ENCODE measurements at places on chromosomes 5 and 9. TPM values are rescaled to one million over a fixed set of nuclear protein-coding genes. Genes with fewer than 3 reads are reported as not detected.
A peak's percentile ranks its signal among the peaks of the same experiment; 100 is the strongest.

The ARID3C gene
- 0.17 TPM for total RNA-seq

The HAVCR2 gene
- total RNA-seq, result 23.2 TPM

The CDC20B gene
- total RNA-seq, result not detected

The C1QTNF2 gene
- not detected for total RNA-seq

The OR4F3 gene
- not detected for total RNA-seq

The C5orf58 gene
- not detected for total RNA-seq

The PCDHGA9 gene
- total RNA-seq, result 0.10 TPM

The UBE2QL1 gene
- total RNA-seq, result not detected

The PCDHA11 gene
- not detected for total RNA-seq

The GRXCR2 gene
- not detected for total RNA-seq

The NIPAL4 gene
- total RNA-seq, result 2.9 TPM

The PCDHB14 gene
- not detected for total RNA-seq

The NEURL1B gene
- 0.38 TPM for total RNA-seq

The FCHSD1 gene
- 40.1 TPM for total RNA-seq

The TLE1 gene
- total RNA-seq, result 0.17 TPM

GRCh38 chr9:81902626-81903025, 25.6 kb upstream of the SPATA31D4 start:
- no peak for DNase-seq

DNA sequence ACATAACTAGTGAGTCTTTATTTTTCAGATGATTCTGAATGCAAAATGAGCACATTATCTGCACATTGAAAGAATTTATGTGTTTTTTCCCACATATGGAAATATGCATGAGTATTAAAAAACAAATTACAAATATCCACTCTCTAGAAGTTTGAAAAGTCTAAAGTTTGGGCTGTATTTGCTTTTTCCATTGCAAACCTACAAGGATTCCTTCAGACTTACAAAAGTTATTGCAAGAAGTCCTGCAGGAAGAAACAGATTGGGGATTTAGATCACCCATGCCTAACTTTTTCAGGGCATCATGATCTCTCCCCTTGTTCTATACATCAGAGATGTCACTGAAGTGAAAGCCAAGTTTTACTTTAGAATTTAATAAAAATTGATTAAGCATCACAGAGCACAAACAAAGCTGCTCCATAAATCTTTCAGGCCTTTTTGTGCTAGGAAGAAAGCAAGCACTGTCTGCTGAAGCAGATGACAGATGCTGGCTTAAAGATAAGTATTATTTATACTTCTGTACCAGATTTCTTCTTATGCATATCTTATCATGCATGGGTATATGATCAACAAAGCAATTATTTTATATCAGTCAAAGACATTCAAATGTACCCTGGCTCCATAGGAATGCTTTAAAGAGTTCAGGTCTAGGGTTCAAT, 71.7 kb downstream of the NFIB start:
- no peak for DNase-seq

GRCh38 chr9:128203707-128204551, 750 bp downstream of the DNM1 start:
- DNase-seq, result no peak

GRCh38 chr5:155430192-155430591, 416.6 kb downstream of the KIF4B start:
- DNase-seq, result no peak

GRCh38 chr5:141657937-141658545, 6.8 kb upstream of the FCHSD1 start:
- DNase-seq, result peak; percentile 45

DNA sequence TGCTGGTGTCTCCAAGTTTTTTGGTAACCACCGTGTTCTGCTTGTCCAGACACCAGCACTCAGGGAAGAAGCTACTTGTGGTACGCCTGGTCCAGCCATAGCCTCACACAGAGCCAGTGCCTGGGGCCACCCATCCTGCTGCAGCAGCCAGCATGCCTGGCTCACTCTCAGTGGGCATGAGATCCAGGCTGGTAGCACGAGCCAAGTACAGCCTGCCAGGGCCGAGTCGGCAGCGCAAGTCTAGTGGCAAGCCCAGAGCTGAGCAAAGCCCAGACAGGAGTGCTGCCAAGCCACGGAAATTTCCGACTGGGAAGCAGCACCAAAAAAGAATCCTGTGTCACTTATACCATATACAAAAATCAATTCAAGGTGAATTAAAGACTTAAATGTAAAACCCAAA, 36.3 kb upstream of the FBXL17 start:
- DNase-seq, result no peak

- no peak for DNase-seq
Observed at GRCh38 chr9:38352530-38353328, 39.8 kb upstream of the ALDH1B1 start.

DNA sequence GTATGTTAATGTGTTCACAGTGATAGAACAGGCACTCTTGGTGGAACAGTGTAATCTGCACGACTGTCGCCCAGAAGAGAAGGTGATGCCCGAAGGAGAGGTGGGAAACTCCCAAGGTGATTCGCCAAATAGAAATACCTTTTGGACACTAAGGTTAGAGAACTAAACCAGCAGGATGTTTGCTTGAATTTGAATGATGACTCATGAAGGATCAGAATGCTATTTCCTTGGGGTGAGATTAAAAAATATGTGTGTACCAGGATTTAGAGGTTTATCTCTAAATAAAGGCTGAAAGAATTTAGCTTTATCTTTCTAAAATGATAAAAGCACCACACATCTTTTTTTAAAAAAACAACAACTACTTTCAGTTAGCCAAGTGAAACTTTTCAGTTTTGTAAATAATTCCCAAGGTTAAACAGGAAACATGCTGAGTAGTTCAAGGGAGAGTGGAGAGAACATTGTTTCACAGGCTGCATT, 297.4 kb upstream of the TAS2R1 start:
- no peak for DNase-seq

DNA sequence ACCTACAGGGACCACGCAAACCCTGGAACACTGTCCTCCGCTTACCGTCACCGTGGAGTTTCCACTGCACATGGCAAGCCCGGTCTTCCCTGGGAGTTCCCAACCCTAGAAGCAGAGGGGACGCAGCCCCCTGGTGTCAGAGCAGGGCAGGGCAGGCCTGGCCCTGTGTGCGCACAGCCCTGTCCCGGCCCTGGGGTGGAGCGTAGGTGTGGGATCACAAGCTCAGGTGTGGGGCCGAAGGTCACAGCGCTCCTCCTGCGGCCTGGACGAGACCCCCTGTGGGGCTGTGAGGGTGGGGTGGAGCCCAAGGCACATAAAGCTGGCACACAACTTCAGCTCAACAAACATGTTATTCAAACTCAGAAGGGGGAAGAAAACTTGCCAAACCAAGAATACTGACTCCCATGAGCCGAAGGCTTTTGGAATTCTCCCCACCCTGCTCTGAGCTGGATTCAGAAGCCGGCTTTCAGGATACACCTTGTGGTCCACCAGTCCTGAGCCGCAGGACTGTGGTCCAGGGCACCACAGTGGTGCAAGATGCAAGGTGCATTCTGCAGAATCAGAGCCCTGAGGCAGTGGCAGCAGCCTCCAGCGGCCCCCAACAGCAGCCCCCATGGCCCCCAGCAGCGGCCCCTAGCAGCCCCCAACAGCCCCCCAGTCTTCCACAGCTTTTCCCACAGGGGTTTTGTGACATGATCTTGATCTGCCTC, 11.8 kb upstream of the EXOC3 start:
- DNase-seq, result peak; percentile 61

DNA sequence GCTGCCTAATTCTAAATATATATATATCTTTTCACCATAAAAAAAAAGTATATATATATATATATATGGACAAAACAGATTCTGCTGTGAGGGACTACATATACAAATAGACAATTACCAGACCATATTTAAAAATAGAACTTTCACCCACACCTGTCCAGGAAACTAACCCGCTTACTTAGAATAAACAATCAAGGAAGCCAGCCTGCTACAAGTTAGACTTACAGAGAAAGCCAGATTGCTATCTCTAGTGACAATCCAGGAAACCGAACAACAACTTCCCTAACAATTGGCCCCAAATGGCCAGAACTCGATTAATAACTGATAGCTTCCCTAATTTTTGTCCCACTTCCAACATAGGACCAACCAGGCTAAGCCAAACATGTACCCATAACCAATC, 5.9 kb downstream of the GLDC start:
- no peak for DNase-seq

DNA sequence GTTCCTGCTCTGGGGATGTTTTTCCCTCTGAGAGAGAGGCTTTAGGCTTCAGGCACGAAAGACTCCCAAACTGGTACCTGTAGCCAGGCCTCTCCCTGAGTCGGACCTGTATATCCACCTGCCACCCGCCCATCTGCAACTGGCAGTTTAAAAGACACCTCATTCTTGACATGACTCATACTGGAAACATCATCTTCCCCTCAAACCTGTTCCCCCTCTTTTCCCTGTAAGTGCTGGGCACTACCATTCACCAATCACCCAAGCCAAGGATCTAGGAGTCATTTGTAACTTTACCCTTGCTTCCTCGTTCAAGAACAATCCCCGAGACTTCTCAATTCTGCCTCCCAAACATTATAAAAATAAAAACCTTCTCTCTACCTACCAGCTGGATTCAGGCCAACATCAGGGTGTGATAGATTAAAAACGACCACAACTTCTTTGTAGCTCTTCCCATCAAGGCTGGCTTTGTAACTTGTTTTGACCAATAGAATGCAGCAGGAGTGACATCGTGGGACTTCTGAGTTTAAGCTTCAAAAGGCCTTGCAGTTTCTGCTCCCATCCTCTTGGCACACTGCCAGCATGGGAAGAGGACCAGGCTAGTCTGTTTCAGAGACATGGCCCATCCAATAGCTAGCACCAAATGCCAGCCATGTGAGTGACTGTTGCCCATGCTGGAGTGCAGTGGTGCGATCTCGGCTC, 1.8 kb upstream of the WDR31 start:
- DNase-seq, result no peak

- peak; percentile 24 for DNase-seq
Observed at GRCh38 chr5:73796164-73797131, 170.5 kb downstream of the ARHGEF28 start.

DNA sequence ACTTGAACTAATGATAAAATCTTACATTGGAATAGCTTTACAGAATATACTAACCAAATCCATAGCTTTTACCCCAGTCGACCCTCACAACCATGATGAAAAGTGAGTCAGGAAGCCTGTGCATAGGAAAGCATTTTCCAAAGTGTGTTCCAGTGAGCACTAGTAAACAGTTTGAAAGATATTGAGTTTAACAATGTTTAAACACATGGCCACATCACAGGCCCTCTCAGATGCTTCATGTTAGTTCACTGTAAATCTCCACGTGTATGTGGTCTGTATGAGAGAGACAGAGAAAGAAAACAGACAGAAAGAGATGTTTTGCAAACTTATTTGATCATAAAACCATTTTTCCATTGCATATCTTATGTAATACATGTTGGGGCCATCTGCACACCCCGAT, 27.0 kb downstream of the PRUNE2 start:
- no peak for DNase-seq

DNA sequence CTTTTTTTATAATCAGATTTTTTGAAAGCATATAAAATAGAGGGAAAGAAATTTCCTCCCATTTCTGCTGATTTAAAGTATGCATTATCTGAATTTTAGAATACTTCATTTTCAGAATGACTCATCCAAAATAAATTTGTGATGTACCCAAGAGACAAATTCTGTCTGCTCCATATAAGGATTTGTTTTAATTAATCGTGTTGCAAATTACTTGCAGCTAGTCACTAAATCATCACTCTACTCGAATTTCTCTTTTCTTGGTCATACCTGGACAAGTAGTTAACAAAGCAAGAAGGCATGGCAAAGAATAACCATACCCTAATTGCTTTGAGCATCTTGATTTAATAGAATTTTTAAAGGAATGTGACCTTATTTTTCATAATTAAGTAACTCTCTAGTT, 284.1 kb upstream of the GRAMD2B start:
- DNase-seq, result no peak

DNA sequence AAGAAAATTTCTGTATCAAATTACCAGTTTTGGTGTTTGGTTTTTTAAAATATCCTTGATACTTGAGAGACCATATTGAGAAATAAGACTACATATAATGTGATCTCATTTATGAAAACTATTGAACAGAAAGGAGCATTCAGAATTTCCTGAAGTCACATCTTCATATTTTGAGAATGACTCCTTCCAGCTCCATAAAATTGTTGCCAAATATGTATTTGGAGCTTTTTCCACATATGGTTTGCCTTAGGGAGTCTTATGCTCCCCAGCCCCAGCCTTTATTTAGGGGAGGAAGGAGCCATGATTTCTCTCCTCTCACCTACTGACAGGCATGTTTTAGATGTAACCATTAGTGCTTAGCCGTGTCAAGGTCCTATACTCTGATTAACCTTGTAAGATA, 51.1 kb downstream of the GCNT1 start:
- DNase-seq, result no peak

- DNase-seq, result no peak
Observed at GRCh38 chr9:101791533-101791932, 53.1 kb upstream of the GRIN3A start.

DNA sequence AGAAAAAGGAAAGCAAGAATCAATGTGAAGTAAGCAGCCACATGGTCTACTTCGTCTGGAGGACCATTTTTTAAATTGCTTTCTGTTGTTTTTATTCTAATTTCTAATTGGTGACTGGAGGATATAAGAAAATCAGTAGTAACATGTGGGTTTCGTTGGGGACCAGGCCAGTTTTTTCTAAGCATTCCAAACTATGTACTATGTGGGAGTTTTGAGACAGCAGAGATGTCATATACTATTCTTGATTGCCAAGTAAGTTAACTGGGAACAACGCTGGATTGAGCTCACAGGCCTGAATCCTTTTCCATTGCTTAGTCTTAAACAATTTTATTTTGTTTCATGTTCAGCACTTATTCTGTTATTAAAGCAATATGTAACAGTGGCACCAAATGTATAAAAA, 225.7 kb downstream of the TMEM167A start:
- no peak for DNase-seq

DNA sequence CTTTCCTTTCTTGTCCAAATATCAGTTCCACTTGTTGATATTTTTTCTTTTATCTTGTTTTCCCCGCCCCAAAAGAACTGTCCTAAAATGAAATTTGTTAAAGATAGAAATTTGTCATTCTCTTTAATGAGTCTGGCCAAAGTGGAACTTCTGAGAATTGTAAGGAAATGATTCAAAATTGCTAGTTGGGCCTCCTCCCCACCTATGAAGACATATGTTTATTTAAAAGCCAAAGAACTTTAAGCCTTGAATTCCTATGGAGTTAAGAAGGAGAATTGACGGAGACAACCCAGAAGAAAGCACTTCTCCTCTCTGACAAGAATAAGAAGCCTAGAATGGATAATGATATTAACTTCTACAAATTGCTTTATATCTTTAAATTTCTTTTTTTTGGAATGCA, 59.1 kb upstream of the ALDH1A1 start:
- DNase-seq, result no peak

- peak; percentile 15 for DNase-seq
Observed at GRCh38 chr5:150119421-150120061, 33.2 kb upstream of the CSF1R start.

DNA sequence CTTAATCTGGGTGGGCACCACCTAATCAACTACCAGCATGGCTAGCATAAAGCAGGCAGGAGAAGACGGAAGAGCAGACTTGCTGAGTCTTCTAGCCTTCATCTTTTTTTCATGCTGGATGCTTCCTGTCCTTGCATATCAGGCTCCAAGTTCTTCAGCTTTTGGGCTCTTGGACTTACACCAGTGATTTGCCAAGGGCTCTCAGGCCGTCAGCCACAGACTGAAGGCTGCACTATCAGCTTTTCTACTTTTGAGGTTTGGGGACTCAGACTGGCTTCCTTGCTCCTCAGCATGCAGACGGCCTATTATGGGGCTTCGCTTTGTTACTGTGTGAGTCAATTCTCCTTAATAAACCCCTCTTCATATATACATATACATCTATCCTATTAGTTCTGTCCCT, 180.2 kb downstream of the TRPM3 start:
- DNase-seq, result no peak

- DNase-seq, result no peak
Observed at GRCh38 chr9:126791406-126792230, 13.2 kb upstream of the ZBTB43 start.
